Posterior vena cava (tissue), 2 donors: ENCODE measurements at places on chromosomes 3 and 15. TPM values are rescaled to one million over a fixed set of nuclear protein-coding genes. Genes with fewer than 3 reads are reported as not detected.

- no peak for DNase-seq
Observed at GRCh38 chr3:115085197-115085865, 61.8 kb downstream of the ZBTB20 start.

Gene UTS2B
- total RNA-seq, result 0.37 TPM

GRCh38 chr3:58661836-58662420 lies 4.6 kb downstream of the FAM3D start:
- no peak for DNase-seq

Gene FGF7
- total RNA-seq, result 125 TPM

DNA sequence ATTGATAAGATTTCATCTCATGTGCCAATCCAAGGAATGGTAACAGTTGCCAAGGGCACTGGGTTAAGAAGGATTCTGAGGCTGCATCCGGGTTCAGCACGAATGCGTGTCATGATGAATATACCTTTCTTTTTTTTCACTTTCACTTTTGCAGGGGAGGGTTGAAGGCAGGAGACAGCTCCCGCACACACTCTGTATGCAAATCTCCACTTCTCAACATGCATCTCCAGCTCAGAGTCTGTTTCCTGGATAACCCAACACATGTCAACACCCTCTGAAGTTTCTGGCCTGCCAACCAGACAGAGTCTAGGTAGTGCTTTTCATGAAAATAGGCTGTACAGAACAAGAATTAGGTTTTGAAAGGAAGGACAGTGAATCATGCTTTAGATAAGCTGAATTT lies 21.6 kb downstream of the B4GALT4 start:
- no peak for DNase-seq

GRCh38 chr3:149382101-149382467 lies 4.6 kb upstream of the TM4SF1 start:
- DNase-seq, result no peak
